ENCODE measurements at places on chromosomes 5 and 9.

DNA sequence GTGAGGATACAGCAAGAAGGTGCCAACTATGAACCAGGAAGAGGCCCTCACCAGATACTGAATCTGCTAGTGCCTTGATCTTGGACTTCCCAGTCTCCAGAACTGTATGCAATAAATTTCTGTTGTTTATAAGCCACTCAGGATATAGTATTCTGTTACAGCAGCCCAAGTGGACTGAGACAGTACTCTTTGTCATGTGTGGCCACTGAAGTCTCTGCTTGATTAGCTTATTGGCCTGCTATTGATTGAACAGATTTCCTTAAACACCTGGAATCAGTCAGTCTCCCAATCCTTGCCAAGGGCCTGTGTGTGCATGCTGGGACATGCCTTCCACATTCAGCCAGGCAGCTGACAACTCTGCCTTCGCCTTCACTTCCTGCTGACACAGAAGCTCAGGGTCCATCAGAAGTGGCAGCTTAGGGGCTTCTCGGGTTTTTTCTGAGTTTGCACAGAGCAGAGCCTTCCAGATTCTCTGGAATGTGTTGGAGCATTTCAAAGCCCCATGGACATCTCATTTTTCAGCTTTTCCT lies 13.7 kb upstream of the ROR2 start:
- DNase-seq: no peak

- peak; percentile 78 for DNase-seq
These were observed 14.4 kb downstream of the RXRA start for GRCh38 chr9:134340475-134341160.

- no peak for DNase-seq
These were observed at the start of gene CCDC187 for GRCh38 chr9:136303825-136304416. Gene CCDC187 (minus strand): TSS chr9:136304094. CDS start chr9:136303830, 264 bp downstream.

DNA sequence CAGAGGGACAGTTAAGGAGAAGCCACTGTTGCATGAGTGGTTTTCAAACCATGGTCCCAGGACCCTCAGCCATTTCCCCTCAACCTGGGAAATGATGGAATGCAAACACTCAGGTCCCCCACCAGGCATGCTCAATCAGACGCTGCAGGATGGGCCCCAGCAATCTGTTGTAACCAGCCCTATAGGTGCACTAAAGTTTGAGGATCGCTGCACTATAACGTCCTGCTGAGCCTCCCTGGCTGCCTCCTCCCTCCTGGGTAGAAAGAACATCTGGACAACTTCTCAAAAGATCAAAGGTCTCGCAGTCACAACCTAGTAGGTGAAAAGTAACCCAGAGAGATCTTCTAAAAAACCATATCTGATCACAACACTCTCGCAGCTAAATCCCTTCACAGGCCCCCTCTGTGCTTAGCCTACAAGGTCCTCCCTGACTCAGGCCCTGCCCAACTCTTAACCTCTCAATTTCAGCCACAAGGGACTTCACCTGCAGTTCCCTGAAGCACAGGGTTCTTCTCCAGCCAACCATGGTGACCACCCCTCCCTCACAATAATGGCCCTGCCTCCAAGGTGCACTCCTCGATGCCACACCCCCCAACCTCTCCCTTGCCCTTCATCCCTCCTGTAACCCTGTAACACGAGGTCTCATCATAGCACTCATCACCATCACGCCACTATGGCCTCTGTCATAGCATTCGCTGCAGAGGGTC lies 3.5 kb downstream of the SHB start:
- DNase-seq: no peak

- DNase-seq: no peak
These were observed 113.2 kb downstream of the UNC13B start for GRCh38 chr9:35274993-35275392.

DNA sequence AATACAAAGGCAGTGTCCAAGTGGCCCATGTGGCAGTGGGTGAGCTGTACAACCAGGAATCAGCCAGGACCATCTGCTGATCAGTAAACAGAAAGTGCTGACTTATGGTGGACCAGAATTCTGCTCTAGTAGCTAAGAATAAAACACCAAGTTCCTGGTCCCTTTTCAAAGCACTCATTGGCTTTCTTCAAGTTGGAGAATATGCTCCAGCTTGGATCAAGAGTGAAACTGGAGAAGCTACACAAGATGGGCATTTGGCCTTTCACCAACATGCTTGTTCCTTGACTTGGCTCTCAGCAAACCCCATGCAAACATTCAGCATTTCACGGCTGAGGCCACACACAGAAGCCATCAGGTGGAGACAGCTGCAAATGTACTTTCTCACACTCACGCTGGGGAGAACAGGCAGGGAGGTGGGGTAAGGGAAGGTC lies 32.1 kb downstream of the MARCHF3 start:
- DNase-seq: no peak

DNA sequence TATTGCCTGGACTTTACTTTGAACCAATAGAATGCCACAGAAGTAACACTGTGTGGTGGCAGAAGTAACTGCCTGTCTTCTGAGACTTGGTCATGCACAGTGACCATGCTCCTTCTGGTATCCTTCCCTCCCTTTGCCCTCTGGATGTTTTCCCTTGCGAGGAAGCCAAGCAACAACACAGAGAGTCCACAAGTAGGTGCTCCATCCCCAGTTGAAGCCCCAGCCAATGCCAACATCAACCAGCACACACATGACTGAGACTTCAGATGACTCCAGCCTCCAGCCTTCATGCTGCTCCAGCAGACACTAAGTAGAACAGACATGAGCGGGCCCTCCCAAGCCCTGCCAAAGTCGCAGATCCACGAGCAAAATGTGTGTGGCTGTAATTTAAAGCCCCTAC lies 129.6 kb downstream of the EPB41L4A start:
- DNase-seq: no peak

DNA sequence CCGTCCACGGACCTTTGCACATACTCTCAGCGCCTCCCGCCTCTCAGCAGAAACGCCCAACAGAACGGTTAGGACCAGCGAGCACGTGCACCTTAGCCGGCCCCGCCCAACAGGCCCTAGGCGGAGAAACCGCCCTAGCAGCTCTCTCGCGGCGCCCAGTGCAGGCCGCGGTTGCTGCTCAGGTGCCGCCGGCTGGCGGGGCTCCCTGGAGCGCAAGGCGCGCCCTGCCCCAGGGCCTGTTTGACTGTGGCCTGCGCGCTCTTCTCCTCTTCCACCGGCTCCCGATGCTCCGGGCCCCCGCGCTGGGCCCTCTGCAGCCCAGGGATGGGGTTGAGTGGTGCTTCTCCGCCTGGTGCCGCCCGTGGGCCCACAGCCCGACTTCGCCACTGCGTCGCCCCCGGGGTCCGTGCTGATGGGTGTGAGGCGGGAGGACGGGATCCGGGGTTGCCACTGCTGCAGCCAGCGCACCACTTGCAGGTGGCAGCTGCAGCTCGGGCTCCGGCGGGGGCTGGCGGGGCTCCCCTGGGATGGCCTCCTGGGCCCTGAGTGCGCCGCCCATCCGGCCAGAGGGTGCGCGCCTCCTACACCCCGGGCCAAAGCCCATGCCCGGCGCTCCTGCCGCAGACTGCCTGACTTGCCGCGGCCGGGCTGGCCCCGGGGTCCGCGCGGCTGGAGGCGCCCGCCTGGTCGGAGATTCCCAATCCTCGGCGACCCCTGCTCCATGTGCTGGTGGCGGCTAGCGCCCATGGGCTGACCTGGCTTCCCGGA lies 1889.4 kb upstream of the CDH9 start:
- DNase-seq: no peak

DNA sequence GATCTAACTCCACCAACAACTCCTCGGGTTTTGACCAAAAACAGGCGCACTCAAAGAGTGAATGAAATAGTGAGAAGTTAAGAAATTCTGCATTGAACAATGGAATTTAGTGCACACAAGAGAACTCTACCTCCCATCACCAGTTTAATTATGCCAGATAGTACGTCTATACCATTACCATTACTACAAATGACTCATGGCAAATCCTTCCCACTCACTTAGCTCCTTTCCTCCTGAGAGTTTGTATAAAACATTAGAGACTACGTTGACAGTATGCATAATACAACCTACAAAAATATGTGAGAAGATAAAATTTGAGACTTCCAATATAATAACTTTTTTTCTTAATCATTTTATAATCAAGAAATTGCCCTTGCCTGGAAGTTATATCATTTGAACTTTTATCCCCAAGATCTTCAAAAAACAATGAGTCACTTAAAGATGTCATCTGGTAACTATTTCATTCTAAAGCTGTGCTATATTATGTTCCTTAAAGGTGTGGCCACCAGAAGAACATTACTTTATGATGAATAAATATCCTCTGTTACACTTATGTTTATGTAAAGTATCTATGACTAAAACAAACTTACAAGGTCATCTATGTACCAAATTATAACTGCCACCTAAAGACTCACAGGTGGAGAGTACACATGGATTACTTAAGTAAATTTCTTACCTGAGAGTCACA lies 297.9 kb upstream of the PTGER4 start:
- DNase-seq: no peak

- DNase-seq: no peak
These were observed 27.9 kb downstream of the ERCC6L2 start for GRCh38 chr9:95903398-95903797.

- DNase-seq: no peak
These were observed 50.7 kb upstream of the SLC25A51 start for GRCh38 chr9:37954581-37954981.

GRCh38 chr5:82384034-82384750 lies 106.0 kb upstream of the RPS23 start:
- no peak for DNase-seq

DNA sequence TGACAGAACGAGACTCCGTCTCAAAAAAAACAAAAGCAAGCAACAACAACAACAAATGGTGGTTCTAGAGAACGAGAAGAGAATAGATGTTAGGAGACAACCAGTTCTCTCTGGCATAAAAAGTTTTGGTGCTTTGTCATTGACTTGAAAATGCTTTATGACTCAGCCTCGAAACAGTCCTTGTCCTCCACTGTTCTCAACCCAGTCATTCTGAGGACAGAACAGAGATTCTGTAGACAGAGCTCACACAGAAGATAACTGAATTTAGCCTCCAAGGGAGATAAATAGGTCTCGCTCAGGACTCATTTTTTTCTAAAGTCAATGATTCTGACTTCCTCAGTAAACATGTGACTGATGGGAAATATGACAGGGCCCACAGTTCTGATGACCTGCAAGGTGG lies 76.0 kb upstream of the FSTL4 start:
- DNase-seq: no peak

DNA sequence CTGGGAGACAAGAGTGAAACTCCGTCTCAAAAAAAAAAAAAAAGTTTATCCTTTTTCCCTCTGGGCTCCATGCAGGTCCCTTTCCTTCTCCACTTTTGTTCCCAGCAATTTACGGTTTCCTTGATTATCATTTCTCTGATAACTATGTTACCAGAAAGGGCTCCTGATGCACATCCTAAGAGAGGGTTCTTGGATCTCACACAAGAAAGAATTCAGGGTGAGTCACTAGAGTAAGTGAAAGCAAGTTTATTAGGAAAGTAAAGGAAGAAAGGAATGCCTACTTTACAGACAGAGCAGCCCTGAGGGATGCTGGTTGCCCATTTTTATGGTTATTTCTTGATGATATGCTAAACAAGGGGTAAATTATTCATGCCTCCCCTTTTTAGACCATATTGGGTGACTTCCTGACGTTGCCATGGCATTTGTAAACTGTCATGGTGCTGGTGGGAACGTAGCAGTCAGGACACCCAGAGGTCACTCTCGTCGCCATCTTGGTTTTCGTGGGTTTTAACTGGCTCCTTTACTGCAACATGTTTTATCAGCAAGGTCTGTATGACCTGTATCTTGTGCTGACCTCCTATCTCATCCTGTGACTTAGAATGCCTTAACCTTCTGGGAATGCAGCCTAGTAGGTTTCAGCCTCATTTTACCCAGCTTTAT lies 13.5 kb upstream of the MELK start:
- DNase-seq: no peak

- no peak for DNase-seq
These were observed 284.3 kb upstream of the IRX4 start for GRCh38 chr5:2166979-2167377.

- DNase-seq: no peak
These were observed 64.3 kb upstream of the GGTA1 start for GRCh38 chr9:121563881-121564460.
